ENCODE measurements at places on chromosomes 11 and 22.

DNA sequence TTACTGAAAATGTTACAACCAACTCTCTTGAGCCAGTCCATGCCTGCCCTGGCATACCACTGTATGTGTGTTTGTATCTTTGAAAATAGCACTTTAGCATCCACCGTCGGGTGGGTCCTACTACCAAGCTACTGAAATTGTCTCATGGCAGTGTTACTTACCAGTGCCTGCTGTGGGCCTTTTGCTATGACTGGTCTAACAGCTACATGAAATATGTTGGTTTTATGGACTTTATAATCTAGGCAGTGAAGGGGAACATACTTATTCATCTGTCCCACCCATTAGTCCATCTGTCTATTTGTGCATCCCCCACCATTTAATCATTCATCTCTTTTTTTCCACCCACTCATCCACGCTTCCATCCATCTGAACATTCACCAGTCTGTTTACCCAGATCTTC is 106.0 kb downstream of the NAV2 start:
- DNase-seq: no peak

DNA sequence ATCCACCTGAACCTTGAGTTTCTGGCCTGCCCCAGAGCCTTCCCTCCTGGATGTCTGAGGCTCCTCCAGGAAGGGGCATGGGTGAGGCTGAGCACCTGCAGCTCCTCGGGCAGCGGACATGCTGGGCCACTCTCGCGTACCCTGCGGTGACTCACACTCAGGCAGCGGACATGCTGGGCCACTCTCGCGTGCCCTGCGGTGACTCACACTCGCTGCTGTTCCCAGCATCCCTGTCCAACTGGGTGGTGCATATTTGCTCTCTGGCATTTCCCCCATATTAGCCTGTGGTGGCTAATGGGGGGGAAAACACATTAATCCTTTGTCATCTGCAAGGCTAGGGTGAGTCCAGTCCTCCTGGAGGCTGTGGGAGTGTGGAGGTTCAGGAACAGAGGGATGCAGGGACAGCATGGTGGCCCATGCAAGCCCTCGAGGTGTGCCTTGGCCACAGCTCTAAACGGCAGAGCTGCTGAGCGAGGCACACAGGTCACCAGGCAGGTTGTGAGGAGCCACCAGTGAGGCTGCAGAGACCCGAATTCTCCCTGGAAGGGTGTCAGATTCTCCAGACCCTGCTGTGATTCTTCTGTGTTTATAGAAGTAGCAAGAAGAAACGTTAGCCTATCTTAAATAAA is 728.1 kb downstream of the BRD1 start:
- DNase-seq: no peak

- DNase-seq: no peak
Measured at GRCh38 chr11:62553839-62554361, 7.3 kb upstream of the AHNAK start.

- no peak for DNase-seq
Measured at GRCh38 chr11:79461666-79462645, 21.1 kb upstream of the TENM4 start.

- no peak for DNase-seq
Measured at GRCh38 chr11:96635655-96636054, 245.8 kb downstream of the JRKL start.

GRCh38 chr11:78646564-78647185 is 72.0 kb upstream of the NARS2 start:
- DNase-seq: peak; percentile 8

DNA sequence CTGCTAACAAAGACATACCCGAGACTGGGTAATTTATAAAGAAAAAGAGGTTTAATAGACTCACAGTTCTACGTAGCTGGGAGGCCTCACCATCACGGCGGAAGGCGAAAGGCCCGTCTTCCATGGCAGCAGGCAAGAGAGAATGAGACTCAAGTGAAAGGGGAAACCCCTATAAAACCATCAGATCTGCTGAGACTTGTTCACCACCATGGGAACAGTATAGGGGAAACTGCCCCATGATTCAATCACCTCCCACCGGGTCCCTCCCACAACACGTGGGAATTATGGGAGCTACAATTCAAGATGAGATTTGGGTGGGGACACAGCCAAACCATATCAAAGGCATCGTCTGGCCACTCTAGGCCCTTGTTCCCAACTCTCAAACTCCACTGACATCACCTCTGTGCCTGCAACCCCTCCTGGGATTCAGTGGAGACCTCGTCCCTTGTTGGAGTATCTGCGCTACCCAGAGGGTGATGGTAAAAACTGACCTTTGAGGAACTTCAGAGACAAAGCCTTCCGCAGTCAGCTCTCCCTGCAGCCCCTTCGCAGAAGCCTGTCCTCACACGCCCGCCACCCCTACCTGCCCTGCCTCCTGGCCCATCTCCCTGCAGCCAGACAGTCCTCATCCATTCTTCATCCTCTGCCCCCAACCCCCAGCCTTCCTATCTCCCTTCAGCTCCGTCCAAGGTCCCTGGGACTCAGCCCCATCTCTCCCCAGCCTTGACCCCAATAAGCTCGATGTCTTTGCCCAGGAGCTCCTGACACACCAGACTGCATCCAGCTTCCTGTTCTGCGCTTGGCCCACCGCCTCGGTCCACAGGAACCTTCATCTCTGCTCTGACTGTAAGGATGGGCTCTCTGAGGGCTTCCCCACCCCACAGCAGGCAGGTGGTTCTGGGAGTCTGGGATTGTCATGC is 15.8 kb downstream of the CCND1 start:
- DNase-seq: no peak

Data from activated effector memory CD4-positive, alpha-beta T cell treated with Interleukin-2 at 50 U/mL for 16 hours (primary cell).